Pancreas (tissue), 10 donors: ENCODE measurements at places on chromosomes 3 and 15. TPM values are rescaled to one million over a fixed set of nuclear protein-coding genes. Genes with fewer than 3 reads are reported as not detected.

Gene ARHGEF26
- 2.8 TPM for total RNA-seq

DNA sequence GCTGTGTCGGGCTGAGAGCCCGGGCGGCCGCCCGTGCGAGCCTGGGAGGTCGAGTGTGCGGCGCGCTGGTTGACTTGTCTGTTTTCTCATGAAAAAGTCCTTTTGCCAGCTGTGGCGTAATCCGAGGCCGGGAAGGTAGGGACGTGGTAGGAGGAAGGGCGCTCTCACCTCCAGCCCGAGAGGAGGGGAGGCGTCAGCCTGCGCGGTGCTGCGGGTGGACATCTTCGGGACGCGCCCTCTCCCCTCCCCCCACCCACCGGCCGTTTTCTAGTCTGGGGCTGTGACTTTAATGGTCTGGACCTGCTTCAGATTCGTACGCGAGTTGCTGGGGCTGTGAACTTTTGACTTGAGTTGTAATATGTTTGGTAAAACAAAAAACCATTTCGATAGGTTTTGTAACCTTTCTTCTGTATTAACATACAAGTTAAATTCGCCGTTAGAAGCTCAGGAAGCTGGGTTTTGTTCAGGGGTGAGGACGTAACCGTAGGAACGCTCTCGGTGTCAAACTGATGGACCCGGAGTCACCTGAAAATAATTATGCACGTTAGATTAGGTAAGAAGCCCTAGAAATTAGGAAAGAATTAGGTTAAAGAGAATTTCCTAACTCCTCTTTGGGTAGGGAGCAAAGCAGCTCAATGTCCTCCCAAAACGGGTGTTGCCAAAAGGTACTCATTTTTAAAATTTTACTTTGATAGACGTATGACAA is 762 bp downstream of the NCK1 start:
- peaks cover 20% of the 10 kb centered on the region for H3K4me1 ChIP-seq
- peak overlapping the region; percentile 92 for H3K27ac ChIP-seq
- DNase-seq = peak; percentile 74
- no peaks in the 10 kb centered on the region for H3K27me3 ChIP-seq

Gene SLC35G2
- total RNA-seq = 1.5 TPM

DNA sequence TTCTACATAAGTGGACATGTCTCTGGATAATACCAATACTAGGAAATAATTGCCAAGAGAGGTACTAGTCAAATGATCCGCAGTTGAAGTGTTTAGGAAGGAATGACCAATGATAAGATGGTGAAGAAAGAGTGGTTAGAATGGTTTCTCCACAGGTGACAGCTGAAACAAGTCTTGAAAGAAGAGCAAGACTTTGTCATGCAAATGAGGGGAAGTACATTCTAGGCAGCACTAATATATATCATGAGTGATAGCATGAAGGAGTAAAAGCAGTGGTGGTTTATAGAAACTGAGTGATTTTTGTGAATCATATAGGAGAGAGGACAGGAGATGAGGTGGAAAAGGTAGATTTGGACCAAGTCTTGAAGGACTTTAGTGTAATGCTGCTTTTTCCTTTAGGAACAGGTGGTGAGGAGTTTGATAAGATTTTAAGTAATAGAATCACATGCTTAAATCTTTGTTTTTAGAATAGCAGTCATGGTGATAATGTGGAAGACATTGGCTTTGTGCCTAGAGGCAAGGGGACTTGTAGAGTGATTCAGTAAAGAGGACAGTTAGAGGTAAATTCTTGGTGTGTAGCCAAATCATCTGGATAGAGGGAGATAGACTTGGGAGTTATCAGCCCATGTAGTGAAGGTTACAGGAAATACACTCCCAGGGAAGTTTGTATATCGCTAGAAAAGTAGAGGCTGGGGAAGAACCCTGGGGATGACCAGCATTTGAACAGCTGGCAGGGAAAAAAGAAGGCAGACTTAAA is 31.9 kb downstream of the SLMAP start:
- no peaks in the 10 kb centered on the region for H3K27me3 ChIP-seq
- H3K27ac ChIP-seq = no peak overlapping the region
- no peaks in the 10 kb centered on the region for H3K36me3 ChIP-seq
- peaks cover 25% of the 10 kb centered on the region for H3K4me1 ChIP-seq
- no peak for DNase-seq

DNA sequence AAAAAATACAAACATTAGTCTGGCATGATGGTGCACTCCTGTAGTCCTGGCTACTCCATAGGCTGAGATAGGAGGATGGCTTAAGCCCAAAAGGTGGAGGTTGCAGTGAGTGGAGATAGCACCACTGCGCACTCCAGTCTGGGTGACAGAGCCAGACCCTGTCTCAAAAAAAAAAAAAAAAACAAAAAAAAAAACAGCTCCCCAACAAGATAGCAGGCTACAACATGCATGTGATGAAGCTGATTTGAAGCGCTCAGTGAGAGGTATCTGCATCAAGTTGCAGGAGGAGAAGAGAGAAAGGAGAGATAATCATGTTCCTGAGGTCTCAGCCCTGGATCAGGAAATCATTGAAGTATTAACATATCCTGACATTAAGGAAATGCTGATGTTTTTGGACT is 608 bp upstream of the PPCDC start:
- no peaks in the 10 kb centered on the region for H3K27me3 ChIP-seq
- no peak overlapping the region for H3K27ac ChIP-seq
- H3K4me3 ChIP-seq = no peak overlapping the region
- H3K4me1 ChIP-seq = peaks cover 14% of the 10 kb centered on the region

Gene IL17RC
- total RNA-seq = 12.6 TPM

GRCh38 chr3:152941859-152942258 is 106.9 kb downstream of the P2RY1 start:
- H3K4me3 ChIP-seq = no peak overlapping the region
- H3K27ac ChIP-seq = no peak overlapping the region
- no peaks in the 10 kb centered on the region for H3K36me3 ChIP-seq
- no peaks in the 10 kb centered on the region for H3K4me1 ChIP-seq

DNA sequence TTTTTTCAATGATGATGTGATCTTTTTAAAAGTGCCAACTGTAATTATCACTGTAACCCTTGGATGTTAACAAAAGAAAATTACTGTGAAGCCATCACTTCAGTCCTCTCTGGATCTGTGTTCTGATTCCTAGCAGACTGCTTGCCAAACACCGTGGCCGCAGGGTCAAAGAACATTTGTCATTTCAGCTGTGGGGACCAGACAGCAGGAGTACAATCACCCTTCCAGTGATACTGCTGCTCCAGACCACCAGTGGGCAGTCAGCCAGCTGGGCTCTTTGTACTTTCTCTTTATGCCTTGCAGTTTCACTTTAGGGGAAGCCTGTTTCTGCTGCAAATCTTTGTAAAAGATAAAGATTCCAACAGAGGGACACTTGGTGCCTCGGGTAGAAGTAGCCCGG is 770.0 kb downstream of the GRM7 start:
- H3K27ac ChIP-seq = no peak overlapping the region
- H3K27me3 ChIP-seq = no peaks in the 10 kb centered on the region

GRCh38 chr3:112519424-112520001 is 20.2 kb upstream of the BTLA start:
- no peak overlapping the region for H3K27ac ChIP-seq
- DNase-seq = no peak
- H3K27me3 ChIP-seq = no peaks in the 10 kb centered on the region
- no peaks in the 10 kb centered on the region for H3K36me3 ChIP-seq
- H3K4me3 ChIP-seq = no peak overlapping the region

DNA sequence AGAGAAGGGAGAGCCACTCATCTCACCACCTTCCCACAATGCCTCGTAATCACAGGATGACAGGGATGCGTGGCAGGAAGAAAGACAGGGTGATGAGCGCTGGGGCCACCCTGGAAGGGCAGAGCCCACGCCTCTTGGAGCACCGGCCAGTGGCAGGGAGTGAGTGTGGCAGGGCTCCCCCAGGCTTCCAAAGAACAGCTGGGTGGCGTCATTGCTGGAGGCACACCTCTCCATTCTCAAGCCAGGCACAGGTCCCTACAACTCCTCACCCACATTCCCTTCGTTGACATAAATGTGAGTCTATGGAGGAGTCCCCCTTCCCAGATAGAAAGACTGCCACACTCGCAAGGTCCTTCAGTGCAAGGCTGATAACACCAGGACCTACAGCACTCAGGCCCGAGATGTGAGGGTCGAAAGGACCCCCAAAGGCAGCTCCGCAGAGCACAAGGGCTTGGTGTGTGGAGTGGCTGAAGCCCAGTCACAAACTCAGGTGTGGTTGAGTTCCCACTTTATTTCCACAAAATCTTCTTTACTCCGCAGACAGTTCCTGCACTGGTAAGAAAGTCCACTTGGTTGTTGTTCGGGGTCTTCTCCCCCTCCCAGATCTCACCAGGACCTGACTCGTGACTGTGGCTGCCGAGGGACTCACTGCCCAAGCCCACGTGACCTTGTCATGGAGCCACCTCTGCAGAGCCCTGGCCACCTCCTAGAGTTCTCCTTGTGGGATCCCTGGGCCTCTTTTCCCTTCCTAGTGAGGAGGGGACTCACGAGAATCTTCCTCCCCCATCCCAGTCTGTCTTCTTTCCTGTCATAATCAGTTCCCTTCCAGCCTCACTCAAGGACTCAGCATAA is 22.4 kb upstream of the CORO2B start:
- H3K4me1 ChIP-seq = no peaks in the 10 kb centered on the region
- H3K4me3 ChIP-seq = no peak overlapping the region
- no peaks in the 10 kb centered on the region for H3K27me3 ChIP-seq
- no peak for DNase-seq

GRCh38 chr15:67607959-67608637 is 65.6 kb downstream of the MAP2K5 start:
- no peaks in the 10 kb centered on the region for H3K36me3 ChIP-seq
- H3K27me3 ChIP-seq = no peaks in the 10 kb centered on the region
- no peak overlapping the region for H3K27ac ChIP-seq

GRCh38 chr3:68056556-68056955 is 402.1 kb upstream of the SUCLG2 start:
- H3K4me1 ChIP-seq = no peaks in the 10 kb centered on the region
- no peak overlapping the region for H3K27ac ChIP-seq
- no peaks in the 10 kb centered on the region for H3K36me3 ChIP-seq

DNA sequence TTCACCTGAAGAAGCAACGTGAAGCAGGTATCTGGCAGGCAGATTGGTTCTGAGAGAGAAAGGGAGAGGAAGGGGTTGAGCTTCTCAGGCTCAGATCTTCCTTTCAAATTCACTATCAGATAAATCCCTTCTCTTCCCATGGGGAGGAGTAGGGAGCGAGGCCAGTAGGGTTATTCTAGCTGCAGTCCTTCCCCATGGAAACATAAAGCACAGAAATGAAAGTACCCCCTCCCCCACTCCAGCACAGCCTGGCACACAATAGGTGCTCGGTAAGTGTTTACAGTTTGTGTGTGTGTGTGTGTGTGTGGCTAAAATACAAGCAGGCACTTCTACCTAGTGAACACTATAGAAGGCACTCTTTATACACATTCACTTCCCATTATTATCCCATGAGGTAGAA is 20.8 kb upstream of the VPS8 start:
- H3K4me3 ChIP-seq = no peak overlapping the region
- no peak overlapping the region for H3K27ac ChIP-seq
- no peak for DNase-seq
- peaks cover 7% of the 10 kb centered on the region for H3K4me1 ChIP-seq

GRCh38 chr15:28881600-28881999 is 4.2 kb upstream of the APBA2 start:
- H3K4me1 ChIP-seq = no peaks in the 10 kb centered on the region
- no peak for DNase-seq
- H3K27me3 ChIP-seq = no peaks in the 10 kb centered on the region
- H3K36me3 ChIP-seq = no peaks in the 10 kb centered on the region
- H3K27ac ChIP-seq = no peak overlapping the region

Gene LMAN1L
- 0.14 TPM for total RNA-seq
